ENCODE measurements at places on chromosomes 1 and 21. TPM values are rescaled to one million over a fixed set of nuclear protein-coding genes. Genes with fewer than 3 reads are reported as not detected.

Gene DMBX1
- not detected for total RNA-seq

Gene DYRK3
- total RNA-seq: 24.7 TPM

Gene TP73
- not detected for total RNA-seq

Gene EPHA2
- total RNA-seq: 33.5 TPM

Gene DDAH1
- 60.4 TPM for total RNA-seq

Gene CHAF1B
- total RNA-seq: 1.4 TPM

Gene AIRE
- 0.28 TPM for total RNA-seq

Gene MARK1
- 2.5 TPM for total RNA-seq

Gene C1orf94
- not detected for total RNA-seq

Gene SLC44A3
- total RNA-seq: 0.38 TPM

Gene THEMIS2
- 5.6 TPM for total RNA-seq

Gene GPR37L1
- total RNA-seq: not detected

Gene AGT
- total RNA-seq: 0.19 TPM

Gene PTGFR
- 16.9 TPM for total RNA-seq

Gene MAPKAPK2
- total RNA-seq: 34.9 TPM

Gene TSPAN1
- 0.56 TPM for total RNA-seq

Gene ZFP69B
- 4.2 TPM for total RNA-seq

Gene CRABP2
- total RNA-seq: 8.1 TPM

Gene HTR6
- not detected for total RNA-seq

Gene RAD54L
- 5.6 TPM for total RNA-seq

Gene STUM
- not detected for total RNA-seq

Gene TRIM17
- total RNA-seq: under 0.01 TPM

Gene PTGS2
- 38.2 TPM for total RNA-seq

Gene CRNN
- not detected for total RNA-seq

Gene CCDC27
- not detected for total RNA-seq

Gene IQCC
- 1.7 TPM for total RNA-seq
